ENCODE measurements at places on chromosomes 6 and 20.

GRCh38 chr20:57953638-57954037, 243.8 kb upstream of the PMEPA1 start:
- H3K4me1 ChIP-seq: peaks cover 2% of the 10 kb centered on the region
- no peaks in the 10 kb centered on the region for H3K36me3 ChIP-seq
- DNase-seq: no peak
- no peak overlapping the region for H3K27ac ChIP-seq
- no peak overlapping the region for H3K4me3 ChIP-seq

- no peak for DNase-seq
- H3K36me3 ChIP-seq: no peaks in the 10 kb centered on the region
- H3K4me1 ChIP-seq: no peaks in the 10 kb centered on the region
- no peaks in the 10 kb centered on the region for H3K27me3 ChIP-seq
- peak overlapping the region; percentile 67 for H3K27ac ChIP-seq
Measured at GRCh38 chr6:149079911-149080491, 237.5 kb upstream of the TAB2 start.

DNA sequence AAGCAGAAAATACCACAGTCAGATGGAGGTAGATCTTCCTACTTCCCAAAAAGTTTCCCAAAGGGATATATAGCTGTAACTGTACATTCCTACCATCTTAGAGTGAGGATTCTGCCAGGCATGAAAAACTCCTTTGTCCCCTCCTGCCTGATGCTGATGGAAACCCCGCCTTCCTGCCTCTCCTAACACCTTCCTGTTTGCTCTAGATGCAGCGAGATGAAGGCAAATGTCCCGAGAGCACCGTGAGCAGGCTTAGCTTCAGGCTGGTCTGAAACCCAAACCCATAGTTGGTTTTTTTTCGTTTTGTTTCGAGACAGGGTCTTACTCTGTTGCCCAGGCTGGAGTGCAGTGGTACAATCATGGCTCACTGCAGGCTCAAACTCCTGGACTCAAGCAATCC, 55.6 kb downstream of the MYB start:
- H3K36me3 ChIP-seq: no peaks in the 10 kb centered on the region
- no peaks in the 10 kb centered on the region for H3K27me3 ChIP-seq

DNA sequence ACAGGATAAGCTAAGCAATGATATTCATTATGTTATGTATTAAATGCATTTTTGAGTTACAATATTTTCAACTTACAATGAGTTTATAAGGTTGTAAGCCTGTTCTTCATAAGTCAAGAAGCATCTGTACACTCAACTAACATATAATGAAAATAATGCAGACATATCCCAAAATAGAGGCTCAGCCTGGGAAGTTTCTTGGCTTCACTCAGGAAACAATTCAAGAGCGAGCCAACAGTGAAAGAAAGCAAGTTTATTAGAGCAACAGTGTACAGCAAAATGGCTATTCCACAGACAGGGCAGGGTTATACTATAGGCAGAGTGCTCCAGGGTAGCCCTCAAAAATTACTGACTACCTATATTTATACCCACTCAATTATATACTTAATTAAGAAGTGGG, 1581.8 kb downstream of the HACE1 start:
- no peak for DNase-seq
- H3K27ac ChIP-seq: no peak overlapping the region
- H3K4me1 ChIP-seq: no peaks in the 10 kb centered on the region
- H3K27me3 ChIP-seq: no peaks in the 10 kb centered on the region

- H3K36me3 ChIP-seq: no peaks in the 10 kb centered on the region
- H3K27ac ChIP-seq: no peak overlapping the region
- H3K4me3 ChIP-seq: no peak overlapping the region
- no peaks in the 10 kb centered on the region for H3K27me3 ChIP-seq
- H3K4me1 ChIP-seq: no peaks in the 10 kb centered on the region
Measured at GRCh38 chr6:54618572-54618971, 228.0 kb upstream of the FAM83B start.

DNA sequence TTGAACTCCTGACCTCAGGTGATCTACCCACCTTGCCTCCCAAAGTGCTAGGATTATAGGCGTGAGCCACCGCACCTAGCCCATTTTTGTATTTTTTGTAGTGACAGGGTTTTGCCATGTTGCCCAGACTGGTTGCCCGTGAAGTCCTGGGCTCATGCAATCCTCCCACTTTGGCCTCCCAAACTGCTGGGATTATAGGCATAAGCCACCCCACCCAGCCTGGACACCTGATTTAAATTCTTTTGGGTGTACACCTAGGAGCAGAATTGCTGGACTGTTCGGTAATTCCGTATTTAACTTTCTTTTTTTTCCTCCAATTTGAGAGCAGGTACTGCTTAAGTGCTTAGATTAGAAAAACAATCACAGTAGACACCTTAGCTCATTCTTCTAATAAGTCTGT, 5.6 kb upstream of the NRM start:
- H3K4me3 ChIP-seq: no peak overlapping the region
- no peak for DNase-seq
- peaks cover 25% of the 10 kb centered on the region for H3K36me3 ChIP-seq
- no peaks in the 10 kb centered on the region for H3K27me3 ChIP-seq
- no peak overlapping the region for H3K27ac ChIP-seq

- DNase-seq: no peak
- H3K27me3 ChIP-seq: no peaks in the 10 kb centered on the region
- no peaks in the 10 kb centered on the region for H3K36me3 ChIP-seq
Measured at GRCh38 chr6:142207265-142207877, 60.3 kb downstream of the VTA1 start.

DNA sequence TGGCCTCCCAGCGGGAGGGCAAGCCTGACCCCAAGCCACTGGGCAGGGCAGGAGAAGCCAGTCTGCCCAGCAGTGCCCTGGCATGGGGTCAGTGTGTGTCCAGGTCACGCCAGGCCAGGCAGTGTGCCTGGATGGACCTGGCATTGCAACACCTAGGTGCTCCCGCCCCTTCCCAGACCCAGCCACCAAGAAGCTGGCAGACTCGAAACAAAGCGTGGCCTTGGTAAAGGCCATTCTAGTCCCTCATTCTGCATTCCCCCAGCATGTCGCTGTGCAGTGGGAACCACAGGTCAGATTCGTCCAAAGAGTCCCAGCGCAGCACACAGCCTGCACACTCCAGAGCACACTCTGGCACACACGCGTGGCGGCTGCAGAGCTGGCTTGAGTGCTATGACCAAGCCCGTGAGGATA, 19.3 kb upstream of the APMAP start:
- no peaks in the 10 kb centered on the region for H3K4me1 ChIP-seq
- peaks cover 100% of the 10 kb centered on the region for H3K36me3 ChIP-seq
- no peak for DNase-seq
- no peak overlapping the region for H3K4me3 ChIP-seq
- H3K27ac ChIP-seq: no peak overlapping the region

DNA sequence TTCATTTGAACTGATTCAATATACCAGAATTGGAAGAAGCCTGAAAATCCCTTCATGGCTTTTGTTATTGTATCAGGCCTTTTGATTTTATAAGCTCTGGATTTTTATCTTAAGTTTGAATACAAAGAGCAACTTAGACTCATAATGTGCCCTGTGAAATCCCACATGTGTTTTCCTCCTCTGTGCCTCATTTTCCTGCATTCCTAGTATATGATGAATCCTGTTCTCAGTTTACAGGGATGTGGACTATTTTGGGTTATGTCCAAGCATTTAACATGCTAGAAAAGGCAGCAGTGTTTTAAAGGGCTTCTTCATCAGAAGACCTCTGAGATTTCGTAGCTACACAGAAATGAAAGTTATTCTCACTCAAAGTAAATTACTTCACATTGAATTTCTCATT, 455.0 kb downstream of the RFPL4B start:
- no peak overlapping the region for H3K4me3 ChIP-seq
- no peak for DNase-seq
- H3K4me1 ChIP-seq: no peaks in the 10 kb centered on the region
- H3K27me3 ChIP-seq: no peaks in the 10 kb centered on the region
- H3K27ac ChIP-seq: no peak overlapping the region

DNA sequence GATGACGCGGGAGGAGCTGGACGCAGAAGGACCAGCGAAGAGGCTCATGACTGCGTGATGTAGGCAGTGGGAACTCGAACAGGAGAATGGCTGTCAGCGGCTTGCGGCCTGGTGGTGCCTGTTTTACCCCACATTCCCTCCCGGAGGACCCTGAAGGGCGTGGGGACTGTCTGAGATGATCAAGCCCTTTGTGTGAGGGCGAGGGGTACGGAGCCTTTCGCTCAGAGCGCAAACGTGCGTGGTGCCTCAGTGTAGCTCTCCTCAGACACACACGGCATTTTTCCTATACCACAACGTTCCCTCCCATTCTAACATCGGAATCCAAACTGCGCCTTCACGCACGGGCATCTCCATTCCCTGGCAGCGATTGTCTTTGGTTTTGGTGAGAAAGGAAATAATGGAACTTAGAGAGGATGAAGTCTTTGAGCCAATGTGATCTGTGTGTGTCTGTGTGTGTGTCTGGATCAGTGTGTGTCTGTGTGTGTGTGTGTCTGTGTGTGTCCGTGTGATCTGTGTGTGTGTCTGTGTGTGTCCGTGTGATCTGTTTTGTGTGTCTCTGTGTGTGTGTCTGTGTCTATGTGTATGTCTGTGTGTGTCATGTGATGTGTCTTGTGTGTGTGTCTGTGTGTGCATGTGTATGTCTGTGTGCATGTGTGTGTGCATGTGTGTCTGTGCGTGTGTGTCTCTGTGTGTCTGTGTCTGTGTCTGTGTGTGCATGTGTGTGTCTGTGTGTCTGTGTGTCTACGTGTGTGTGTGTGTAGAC, 5.3 kb downstream of the PTK6 start:
- no peak for DNase-seq
- H3K4me3 ChIP-seq: no peak overlapping the region
- H3K4me1 ChIP-seq: peaks cover 62% of the 10 kb centered on the region
- H3K27ac ChIP-seq: no peak overlapping the region
- H3K27me3 ChIP-seq: peaks cover 45% of the 10 kb centered on the region

DNA sequence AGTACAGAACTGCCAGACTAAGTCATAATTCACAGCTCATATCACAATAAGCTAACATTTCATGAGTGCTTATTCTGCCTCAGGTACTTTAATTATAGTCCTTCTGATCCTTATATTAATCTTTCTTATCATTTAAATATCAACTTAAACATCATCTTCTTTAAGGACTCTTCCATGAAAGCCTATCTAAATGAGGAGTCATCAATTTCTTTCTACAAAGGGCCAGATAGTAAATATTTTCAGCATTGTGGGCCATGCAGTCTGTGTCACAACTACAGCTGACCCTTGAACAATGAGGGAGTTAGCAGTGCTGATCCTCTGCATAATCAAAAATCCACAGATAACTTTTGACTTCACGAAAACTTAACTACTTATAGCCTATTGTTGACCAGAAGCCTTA, 306.4 kb downstream of the TSHZ2 start:
- H3K36me3 ChIP-seq: no peaks in the 10 kb centered on the region
- no peaks in the 10 kb centered on the region for H3K4me1 ChIP-seq
- H3K27me3 ChIP-seq: no peaks in the 10 kb centered on the region
- DNase-seq: no peak
- no peak overlapping the region for H3K27ac ChIP-seq

GRCh38 chr6:24858177-24858653, 59.5 kb upstream of the ARMH2 start:
- no peak overlapping the region for H3K4me3 ChIP-seq
- H3K27me3 ChIP-seq: no peaks in the 10 kb centered on the region
- no peaks in the 10 kb centered on the region for H3K36me3 ChIP-seq
- peaks cover 54% of the 10 kb centered on the region for H3K4me1 ChIP-seq

DNA sequence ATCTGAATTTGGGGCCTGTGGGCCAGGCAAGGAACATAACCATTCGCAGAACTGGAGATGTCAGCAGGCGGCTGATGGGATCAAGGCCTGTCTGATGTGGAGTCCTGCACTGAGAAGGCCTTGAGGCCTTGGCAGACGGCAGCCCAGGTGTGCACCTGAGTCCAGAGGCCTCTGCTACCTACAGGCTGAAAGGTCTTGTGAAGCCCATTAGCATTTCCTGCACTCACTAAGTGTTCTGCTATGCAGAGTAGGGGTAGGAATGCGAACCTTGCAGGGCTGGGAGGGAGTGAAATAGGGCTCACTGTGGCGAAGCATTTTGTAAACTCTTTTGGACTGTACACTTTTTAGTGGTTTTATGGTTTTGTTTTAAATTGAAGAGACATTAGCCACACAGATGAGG, 48.3 kb upstream of the RNF24 start:
- H3K27ac ChIP-seq: peak overlapping the region; percentile 68
- no peak overlapping the region for H3K4me3 ChIP-seq
- DNase-seq: no peak
- H3K36me3 ChIP-seq: no peaks in the 10 kb centered on the region
- no peaks in the 10 kb centered on the region for H3K27me3 ChIP-seq
- H3K4me1 ChIP-seq: peaks cover 28% of the 10 kb centered on the region

- H3K27ac ChIP-seq: no peak overlapping the region
- no peaks in the 10 kb centered on the region for H3K36me3 ChIP-seq
- H3K4me1 ChIP-seq: no peaks in the 10 kb centered on the region
- H3K4me3 ChIP-seq: no peak overlapping the region
Measured at GRCh38 chr6:95321126-95321525, 256.2 kb upstream of the MANEA start.

DNA sequence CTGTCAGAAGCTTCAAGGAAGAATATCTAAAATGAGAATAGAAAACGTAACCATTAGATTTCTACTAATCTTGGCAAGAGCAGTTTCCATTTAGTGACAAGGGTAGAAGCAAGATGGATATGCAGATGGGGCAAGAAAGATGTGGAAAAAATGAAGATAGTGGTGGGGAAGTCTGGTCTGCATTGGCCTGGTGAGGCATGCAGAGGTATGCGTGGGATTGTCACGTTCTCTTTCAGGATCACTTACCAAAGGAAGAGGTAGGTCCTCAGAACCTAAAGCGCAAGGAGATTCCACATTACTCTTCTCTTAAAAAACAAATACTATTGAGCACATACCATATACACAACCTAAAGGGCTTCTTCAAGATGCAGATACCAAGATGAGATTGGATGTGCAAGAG, 238.7 kb downstream of the UST start:
- DNase-seq: no peak
- no peaks in the 10 kb centered on the region for H3K27me3 ChIP-seq
- H3K27ac ChIP-seq: no peak overlapping the region
- no peak overlapping the region for H3K4me3 ChIP-seq

- no peak overlapping the region for H3K4me3 ChIP-seq
- no peaks in the 10 kb centered on the region for H3K36me3 ChIP-seq
- DNase-seq: no peak
- H3K27ac ChIP-seq: peak overlapping the region; percentile 83
Measured at GRCh38 chr20:19929481-19930145, 87.5 kb upstream of the NAA20 start.
